ENCODE measurements at places on chromosomes 2 and 18. TPM values are rescaled to one million over a fixed set of nuclear protein-coding genes. Genes with fewer than 3 reads are reported as not detected.

- H3K36me3 ChIP-seq = no peaks in the 10 kb centered on the region
- H3K4me3 ChIP-seq = no peak overlapping the region
- no peak overlapping the region for H3K27ac ChIP-seq
- no peak for DNase-seq
- H3K27me3 ChIP-seq = no peaks in the 10 kb centered on the region
Measured at GRCh38 chr18:9066817-9067306, 35.6 kb upstream of the NDUFV2 start.

GRCh38 chr2:67476809-67477790 lies 80.0 kb downstream of the ETAA1 start:
- H3K36me3 ChIP-seq = no peaks in the 10 kb centered on the region
- H3K4me3 ChIP-seq = no peak overlapping the region
- H3K27me3 ChIP-seq = no peaks in the 10 kb centered on the region

DNA sequence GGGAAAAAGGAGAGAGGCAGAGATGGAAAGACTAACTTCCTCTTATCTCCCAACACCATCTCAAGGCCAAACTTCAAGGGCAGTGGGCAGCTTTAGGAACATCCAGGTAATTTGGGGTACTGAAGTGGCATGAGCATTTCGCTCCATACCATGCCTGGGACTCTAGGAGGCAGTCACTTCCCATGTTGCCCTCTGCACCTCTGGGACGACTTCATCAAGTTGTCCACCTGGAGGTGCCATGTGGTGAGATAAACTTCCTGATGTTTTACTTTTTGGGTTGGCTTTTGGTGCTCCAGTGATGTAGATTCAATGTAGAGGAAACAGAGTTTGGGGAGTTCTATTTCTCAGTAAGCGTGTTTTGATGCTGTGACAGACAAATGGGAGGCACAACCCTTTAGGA lies 56.3 kb upstream of the UPP2 start:
- no peak for DNase-seq
- no peak overlapping the region for H3K4me3 ChIP-seq
- H3K4me1 ChIP-seq = no peaks in the 10 kb centered on the region
- H3K36me3 ChIP-seq = no peaks in the 10 kb centered on the region
- no peak overlapping the region for H3K27ac ChIP-seq

SCG2 gene
- total RNA-seq = 1.8 TPM

LINC00305 gene
- total RNA-seq = not detected

MEIS1 gene
- 13.6 TPM for total RNA-seq

GRCh38 chr18:75023473-75023872 lies 185.5 kb downstream of the PTGR3 start:
- no peak overlapping the region for H3K4me3 ChIP-seq
- no peaks in the 10 kb centered on the region for H3K36me3 ChIP-seq
- no peaks in the 10 kb centered on the region for H3K4me1 ChIP-seq

- H3K36me3 ChIP-seq = no peaks in the 10 kb centered on the region
- peak; percentile 94 for DNase-seq
- H3K27ac ChIP-seq = peak overlapping the region; percentile 52
- H3K4me3 ChIP-seq = no peak overlapping the region
- H3K27me3 ChIP-seq = no peaks in the 10 kb centered on the region
Measured at GRCh38 chr2:236988690-236989624, 96.7 kb upstream of the COPS8 start.

CYS1 gene
- total RNA-seq = 4.8 TPM

DNA sequence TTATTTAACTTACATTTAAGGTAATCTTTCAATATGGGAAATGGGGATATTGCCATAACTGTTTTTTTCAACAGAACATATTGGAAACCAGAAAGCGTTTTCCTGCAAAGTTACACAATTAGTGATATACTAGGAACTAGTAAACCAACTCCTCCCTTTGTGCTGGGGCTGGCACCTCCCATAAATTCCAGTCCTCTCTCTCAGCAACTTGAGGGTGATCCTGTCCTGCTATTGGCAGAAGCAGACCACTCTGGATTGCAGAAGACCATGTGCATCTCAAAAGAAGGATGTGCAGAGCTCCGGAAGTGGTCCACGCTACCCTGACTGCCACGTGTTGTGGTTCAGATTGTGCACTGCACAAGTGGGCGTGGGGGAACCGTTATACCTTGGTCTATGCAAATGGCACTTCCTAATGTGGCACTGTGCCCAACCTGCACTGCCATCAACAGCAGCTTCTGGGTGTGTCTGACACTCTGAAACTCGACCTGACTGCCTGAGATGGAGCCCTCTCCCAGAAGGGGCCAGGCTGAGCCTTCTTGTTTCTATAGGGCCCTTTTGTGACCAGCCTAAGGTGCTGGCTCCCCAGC lies 219.2 kb downstream of the ZNF516 start:
- DNase-seq = no peak
- H3K27ac ChIP-seq = no peak overlapping the region
- H3K27me3 ChIP-seq = no peaks in the 10 kb centered on the region

CFAP65 gene
- total RNA-seq = not detected

DNA sequence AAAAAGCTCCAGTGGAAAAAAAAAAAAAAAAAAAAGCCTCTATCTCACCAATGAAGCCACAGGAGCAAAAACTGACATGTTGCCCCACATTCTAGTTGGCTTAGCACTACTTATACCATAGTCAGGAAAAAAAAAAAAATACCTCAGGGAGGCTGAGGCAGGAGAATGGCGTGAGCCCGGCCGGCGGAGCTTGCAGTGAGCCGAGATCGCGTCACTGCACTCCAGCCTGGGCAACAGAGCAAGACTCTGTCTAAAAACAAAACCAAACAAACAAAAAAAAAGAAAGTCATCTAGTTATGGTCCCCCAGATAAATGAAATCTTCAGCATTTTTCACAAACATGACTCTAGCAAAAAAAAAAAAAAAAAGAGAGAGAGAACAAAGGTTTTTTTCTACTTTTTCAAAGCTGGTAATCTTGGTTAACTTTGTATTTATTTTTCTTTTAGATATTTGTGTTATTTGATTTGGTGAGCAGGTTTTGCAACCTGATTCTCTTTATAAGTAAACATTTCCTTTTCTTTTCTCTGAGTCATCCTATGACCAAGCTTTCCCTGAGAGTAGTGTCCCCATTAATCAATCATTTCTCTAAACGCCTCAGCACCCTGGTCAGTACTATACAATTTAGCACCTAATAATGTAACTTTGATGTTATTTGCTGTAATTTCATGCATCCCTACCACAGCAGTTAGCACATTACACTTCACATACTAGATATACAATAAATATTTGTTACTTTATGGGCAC lies 273.7 kb upstream of the PIK3C3 start:
- DNase-seq = no peak
- H3K4me3 ChIP-seq = no peak overlapping the region
- H3K4me1 ChIP-seq = no peaks in the 10 kb centered on the region

CFC1B gene
- total RNA-seq = not detected

- H3K4me1 ChIP-seq = peaks cover 21% of the 10 kb centered on the region
- no peaks in the 10 kb centered on the region for H3K36me3 ChIP-seq
- no peaks in the 10 kb centered on the region for H3K27me3 ChIP-seq
- no peak for DNase-seq
Measured at GRCh38 chr2:218329027-218329825, 27.4 kb upstream of the CATIP start.

DNA sequence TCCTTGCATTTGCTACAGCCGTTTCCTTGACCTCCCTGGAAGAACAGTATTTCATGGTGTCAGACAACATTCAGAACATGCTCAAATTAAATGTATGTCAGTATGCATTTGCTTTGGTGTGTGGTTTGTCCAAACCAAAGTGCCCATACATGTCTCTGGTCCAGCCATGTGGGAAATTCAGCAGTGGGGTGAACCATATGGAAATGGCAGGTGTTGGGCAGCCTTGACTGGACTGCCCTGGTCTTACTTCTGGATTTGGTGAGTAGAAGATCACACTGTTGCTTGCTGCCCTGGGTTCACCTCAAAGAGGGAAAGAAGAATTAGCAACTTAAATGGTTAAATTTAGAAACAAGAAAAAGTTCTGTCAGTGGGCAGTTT lies 84.5 kb downstream of the MSH2 start:
- H3K36me3 ChIP-seq = peaks cover 5% of the 10 kb centered on the region
- no peak overlapping the region for H3K27ac ChIP-seq
- DNase-seq = no peak
- H3K27me3 ChIP-seq = no peaks in the 10 kb centered on the region
- no peaks in the 10 kb centered on the region for H3K4me1 ChIP-seq

SH3BP4 gene
- total RNA-seq = 27.2 TPM

LIMS4 gene
- total RNA-seq = 2.9 TPM

GRCh38 chr2:68747900-68748299 lies 13.3 kb downstream of the ARHGAP25 start:
- DNase-seq = peak; percentile 32
- no peak overlapping the region for H3K4me3 ChIP-seq
- H3K27ac ChIP-seq = no peak overlapping the region
- H3K36me3 ChIP-seq = no peaks in the 10 kb centered on the region
- H3K4me1 ChIP-seq = peaks cover 5% of the 10 kb centered on the region
